BJ (cell line): ENCODE measurements at places on chromosomes 16 and 17. TPM values are rescaled to one million over a fixed set of nuclear protein-coding genes. Genes with fewer than 3 reads are reported as not detected.

- no peak for DNase-seq
Measured at GRCh38 chr17:20009302-20010098, at the start of gene SPECC1. SPECC1 (plus strand) TSS chr17:20009359; CDS start chr17:20096652, 87,293 bp downstream.

- no peak for DNase-seq
Measured at GRCh38 chr17:28901866-28902818, 737 bp downstream of the DHRS13 start.

DNA sequence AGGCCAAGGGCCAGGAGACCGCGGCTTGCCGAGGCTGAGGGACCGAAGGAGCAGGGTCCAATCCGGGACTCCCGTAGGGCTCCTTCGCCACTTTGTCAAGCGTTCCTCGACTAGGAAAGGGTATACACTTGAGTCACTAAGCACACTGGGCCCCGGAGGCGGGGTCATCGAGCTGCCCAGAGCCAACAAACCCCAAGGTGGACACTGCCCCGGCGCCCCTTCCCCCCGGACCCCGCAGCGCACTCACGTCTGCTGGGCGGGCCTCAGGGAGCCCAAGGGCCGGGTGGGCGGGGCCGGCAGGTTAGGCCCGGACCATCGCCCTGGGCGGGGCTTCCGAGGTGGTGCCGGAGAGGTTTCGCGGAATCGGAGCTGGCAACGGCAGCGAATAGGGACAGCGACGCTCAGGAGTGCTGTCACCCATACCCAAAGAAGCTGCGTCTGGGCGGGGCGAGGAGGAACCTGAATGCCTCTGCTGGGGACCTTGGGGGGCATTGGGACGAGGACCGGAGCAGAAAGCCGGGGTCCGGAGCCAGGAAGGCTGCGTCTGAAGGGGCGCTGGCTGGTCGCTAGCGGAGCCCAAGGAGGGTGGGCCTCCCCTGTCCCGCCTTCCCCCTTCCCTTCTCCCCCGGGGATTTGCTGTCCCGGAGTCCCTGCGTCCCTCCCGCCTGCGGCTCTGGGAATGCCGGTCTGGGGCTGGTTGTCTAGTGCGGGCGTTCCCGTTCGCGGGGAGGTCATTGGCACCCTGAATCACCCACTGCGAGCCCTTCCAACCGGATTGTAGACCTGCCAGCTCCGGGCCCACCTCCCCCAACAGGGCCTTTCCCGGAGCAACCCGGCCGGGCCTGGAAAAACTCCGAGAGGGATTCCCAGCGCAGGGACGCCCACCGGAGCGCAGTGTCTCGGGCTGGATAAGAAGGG is 118.2 kb upstream of the SMURF2 start:
- no peak for DNase-seq

DNA sequence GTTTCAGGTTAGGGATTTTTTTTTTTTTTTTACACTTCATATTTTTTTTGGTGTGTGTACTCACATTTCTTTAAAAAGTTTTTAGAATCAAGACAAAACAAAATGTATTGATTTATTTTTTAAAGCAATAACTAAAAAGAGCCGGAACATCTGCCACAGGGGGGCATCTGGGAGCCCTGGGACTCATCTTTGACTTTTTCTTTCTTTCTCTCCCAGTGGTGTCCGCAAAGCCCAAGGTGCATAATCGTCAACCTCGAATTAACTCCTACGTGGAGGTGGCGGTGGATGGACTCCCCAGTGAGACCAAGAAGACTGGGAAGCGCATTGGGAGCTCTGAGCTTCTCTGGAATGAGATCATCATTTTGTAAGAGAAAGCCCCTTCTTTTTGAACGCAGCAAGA is 36.3 kb downstream of the WWP2 start:
- no peak for DNase-seq

DNA sequence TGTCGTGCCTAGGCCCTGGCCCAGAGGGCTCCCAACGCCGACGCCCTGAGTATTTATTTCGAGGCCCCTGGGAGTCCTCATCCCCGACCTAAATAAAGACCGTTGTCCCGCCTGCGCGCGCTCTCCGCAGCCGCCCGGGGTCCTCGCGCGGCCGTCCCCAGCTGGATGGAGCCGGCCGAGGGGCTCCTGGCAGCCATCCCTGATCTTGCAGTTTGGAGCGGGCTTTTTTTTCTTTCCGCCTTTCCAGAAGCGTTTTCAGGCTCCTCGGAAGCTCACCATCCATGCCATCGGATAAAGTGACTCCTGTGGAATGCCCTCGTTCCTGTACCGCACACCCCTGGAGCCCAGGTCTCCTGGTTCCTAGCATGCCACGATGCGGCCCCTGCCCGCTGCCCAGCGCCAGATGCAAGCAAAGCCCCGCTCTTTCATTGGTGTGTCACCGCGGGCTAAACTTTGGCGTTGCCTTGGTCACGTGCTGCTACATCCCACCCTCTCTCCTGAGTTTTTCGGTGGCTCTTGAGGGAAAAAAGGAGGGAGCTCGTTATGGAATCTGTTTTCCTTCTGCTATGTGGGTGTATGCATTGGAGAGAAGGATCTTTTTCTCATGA is 716 bp downstream of the TMEM94 start:
- DNase-seq = no peak

GRCh38 chr17:18027280-18027679 is 11.7 kb downstream of the ATPAF2 start:
- DNase-seq = no peak

DNA sequence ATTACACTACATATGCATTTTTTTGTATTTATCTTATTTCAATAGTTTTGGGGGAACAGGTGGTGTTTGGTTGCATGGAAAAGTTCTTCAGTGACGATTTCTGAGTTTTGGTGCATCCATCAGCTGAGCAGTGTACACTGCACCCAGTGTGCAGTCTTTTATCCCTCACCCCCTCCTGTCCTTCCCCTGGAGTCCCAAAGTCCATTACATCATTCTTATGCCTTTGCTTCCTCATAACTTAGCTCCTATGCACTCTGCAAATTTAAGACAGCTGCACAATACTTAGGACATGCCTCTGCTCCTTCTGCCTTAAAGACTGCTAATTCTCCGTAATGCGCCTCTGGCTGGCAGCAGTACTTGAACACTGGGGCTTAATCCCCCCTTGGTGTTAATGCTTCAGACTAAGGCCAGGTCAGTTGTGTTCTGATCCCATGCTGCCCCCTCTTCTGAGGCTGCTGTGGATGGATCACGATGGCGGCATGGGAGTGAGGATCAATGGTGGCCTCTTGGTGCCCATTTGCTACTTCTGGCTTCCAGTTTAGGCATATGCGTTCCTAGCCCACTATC is 146.2 kb downstream of the PARN start:
- no peak for DNase-seq

GRCh38 chr17:19454074-19454473 is 43.0 kb downstream of the RNF112 start:
- DNase-seq = no peak

DNA sequence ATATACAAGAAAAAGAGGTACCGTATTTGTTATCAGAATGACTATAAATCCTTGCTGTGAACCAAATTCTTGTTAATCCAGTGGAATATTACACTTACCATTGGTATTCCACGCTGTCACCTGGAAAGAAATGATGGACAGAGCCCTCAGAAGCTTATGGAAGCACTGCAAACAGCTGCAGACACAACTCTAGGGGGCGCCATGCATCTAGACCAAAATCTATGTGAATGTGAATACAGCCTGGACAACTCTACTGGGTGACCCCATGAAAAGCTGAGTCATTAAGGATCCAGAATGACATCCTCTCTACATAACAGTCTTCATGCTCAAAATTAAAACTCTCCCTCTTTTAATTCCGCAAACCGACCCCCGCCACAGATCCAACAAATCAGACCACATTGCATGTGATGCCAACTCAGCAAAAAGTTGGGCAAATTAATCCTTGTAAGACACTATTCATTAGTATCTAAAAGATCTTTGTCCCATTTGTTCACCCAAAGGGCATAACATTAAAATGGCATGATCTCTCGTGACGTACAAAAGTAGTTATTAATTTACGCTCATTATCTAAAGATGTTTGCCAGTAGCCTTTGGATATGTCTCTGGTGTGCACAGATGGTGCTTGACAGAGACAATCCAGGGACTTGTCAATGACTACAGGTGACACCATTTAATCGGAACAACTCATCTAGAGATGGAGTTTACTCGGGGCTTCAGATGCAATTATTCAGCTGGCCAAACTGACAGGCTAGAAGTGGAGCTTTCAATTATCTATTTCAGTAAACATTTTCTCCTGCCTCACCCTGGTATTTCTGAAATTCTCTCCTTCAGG is 552.7 kb upstream of the PSMD7 start:
- no peak for DNase-seq

GRCh38 chr17:61482467-61482866 is 30.2 kb downstream of the TBX4 start:
- DNase-seq = no peak

DNA sequence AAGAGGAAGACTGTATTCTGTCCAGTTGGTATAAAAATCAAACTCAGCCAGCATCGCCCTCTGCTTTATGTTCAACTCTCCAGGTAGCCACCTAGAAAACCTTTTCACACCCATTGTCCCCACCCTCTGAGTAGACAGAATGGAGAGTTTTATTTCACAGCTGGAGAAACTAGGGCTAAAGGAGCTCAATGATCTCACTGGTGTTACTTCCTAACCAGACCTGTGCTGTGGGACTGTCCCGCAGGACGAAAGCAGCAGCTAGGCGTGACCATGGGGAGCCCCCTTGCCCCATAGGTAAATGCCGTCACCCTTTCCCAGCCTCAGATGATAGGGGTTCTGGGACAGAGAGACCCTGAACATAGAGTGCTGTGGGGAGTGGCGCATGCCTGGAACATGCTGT is 67.7 kb downstream of the CYLD start:
- DNase-seq = no peak

DNA sequence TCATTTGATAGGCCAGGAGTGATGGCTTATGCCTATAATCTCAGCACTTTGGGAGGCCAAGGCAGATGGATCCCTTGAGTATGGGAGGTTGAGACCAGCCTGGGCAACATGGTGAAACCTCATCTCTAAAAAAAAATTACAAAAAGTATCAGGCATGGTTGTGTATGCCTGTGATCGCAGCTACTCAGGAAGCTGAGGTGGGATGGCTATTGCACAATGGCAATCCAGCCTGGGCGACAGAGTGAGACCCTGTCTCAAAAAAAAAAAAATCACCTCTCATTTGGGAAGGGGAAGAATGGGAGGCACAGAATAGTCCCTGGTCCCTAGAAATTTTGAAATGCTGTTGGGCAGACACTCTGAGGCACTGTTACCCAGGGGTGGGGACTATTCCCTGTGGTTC is 35.2 kb downstream of the SLFN11 start:
- DNase-seq = no peak

DNA sequence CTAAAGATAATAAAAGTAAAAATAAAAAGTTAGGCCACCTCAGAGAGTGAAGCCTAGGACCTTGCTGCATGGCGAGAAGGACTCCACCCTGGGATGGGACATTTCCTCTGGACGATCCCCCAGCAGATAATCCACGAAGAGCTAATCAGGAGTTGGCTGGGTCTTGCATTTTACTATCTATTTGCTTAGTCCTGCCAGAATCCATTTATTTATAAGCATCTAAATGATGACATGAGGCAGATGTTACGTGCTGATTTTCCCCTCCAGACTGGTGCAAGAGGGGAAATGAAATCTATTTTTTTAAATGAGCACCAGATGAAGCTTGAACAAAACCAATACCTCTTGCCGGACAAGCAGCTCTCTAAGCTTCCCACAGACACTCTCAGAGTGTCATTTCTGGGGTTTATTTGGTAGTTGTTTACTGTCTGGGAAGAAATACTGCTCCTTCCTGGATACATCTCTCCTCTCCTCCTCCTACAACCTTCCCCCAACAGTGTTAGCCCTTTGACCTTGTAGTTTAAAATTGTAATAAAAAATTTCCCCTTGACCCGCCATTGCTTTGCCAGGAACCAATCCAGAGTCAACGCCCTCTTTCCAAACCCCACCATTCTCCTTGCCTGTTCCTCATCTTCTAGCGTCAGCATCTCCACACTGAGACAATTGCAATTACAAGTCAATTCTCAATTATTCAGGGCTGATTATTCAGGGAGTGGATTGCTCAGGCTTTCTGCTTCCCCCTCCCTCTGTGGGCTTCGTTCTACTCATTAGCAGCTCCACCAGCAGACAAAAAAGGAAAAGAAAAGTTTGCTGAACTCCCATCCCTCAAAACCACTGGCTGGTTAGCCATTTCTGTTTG is 63.0 kb downstream of the GSG1L start:
- no peak for DNase-seq

DNA sequence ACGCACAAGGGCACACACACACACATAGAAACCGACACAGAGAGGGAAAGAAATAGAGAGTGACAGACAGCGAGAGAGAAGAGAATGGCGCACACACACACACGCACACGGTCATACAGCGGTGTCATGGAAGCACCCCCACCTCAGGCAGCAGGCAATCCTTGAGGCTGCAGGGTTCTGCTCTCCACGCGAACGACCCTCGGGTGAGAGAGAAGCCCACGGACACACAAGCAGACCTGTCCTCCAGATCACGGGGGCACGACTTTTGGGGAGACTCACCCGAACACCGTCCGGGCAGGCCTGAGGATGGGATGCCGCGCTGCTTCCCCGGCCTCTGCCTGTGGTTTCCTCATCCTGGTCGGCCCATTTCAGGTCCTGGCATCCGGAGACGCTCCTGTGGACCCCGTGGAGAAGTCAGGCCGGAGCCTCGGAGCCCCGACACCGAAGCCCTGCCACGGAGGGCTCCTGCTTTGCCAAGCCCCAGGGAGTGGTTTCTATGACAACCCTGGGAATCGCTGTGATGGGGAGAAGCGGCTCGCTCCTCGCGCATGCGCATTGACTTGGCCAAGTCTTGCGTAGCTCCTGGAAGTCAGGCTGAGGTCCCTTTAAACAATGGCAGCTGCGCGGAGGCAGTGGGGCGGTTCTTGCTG is 118.2 kb upstream of the KCNJ18 start:
- DNase-seq = peak; percentile 33

DNA sequence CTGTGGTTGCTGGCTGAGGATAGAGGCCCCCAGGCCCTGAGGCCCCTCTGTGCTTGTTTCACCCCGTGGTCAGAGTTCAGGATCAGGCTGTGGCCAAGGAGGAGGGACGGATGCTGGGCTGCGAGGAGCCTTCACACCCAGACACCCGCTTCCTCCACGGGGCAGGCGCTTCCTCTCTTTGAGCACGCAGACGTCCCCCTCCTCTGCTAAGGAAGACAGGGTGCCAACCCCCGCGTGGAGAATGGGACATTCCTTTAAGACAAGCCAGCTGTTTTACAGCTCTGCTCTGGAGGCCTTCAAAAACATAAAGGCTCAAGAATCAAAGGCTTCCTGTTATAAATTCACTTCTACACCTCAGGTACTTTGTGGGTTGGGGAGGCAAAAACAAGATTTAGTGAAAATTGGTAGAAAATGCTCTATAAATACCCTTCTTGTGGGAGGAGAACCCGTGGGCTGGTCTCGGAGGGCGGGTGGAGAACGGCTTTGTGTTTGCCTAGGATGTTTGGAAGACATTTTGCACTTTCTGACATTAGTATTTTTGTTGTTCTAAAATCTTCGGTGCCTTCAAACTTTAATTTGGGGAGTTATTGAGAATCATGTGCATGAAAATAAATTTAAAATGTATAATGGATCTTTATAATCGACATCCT is 60.8 kb upstream of the FOXF1 start:
- DNase-seq = no peak

DNA sequence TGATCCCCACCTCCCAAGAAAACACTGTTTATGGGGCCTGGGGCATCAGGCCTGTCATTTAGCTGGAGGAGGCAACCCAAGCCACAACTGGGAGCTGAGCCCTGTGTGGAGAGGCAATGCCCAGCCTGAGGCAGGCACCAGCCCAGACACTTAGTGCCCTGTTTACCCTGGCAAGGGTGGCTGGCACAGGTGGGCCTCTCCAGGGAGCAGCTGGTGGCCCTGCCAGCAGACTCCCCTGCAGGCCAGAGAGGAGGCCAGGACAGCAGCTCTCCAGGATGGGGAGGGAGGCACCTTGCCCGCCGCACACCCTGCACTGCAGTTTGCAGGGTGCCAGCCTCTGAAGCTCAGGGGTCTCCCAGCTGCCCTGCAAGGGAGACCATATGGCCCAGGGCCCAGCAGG is 9.1 kb upstream of the TMEM92 start:
- no peak for DNase-seq

Gene USP43
- polyA plus RNA-seq = 0.16 and 0.23 TPM in 2 replicates

Gene CBLN1
- not detected in 2 replicates for polyA plus RNA-seq
